ENCODE measurements at places on chromosomes 3 and 15. TPM values are rescaled to one million over a fixed set of nuclear protein-coding genes. Genes with fewer than 3 reads are reported as not detected.

AMIGO3 gene
- total RNA-seq: not detected

MELTF gene
- total RNA-seq: 1.9 TPM

DNAH12 gene
- under 0.01 TPM for total RNA-seq

GALNT15 gene
- 5.3 TPM for total RNA-seq

DISP2 gene
- total RNA-seq: 0.13 TPM

GRK7 gene
- total RNA-seq: not detected

NT5DC2 gene
- total RNA-seq: 44.6 TPM

TRAT1 gene
- total RNA-seq: not detected

CFAP100 gene
- total RNA-seq: not detected

NLGN1 gene
- total RNA-seq: 8.9 TPM

ANKRD63 gene
- total RNA-seq: not detected

DZIP3 gene
- 4.4 TPM for total RNA-seq

BOC gene
- 0.27 TPM for total RNA-seq

SH3BP5 gene
- 50.7 TPM for total RNA-seq

CASR gene
- total RNA-seq: not detected

MESP2 gene
- total RNA-seq: not detected

AEN gene
- 62.8 TPM for total RNA-seq

GP9 gene
- 0.53 TPM for total RNA-seq

SERPINI2 gene
- total RNA-seq: not detected
